Stimulated activated CD8-positive, alpha-beta memory T cell treated with anti-CD3 and anti-CD28 coated beads, Interleukin-7, amount 100 ng/mL, for 24 hours (primary cell): ENCODE measurements at places on chromosomes 6 and 20.

- DNase-seq = no peak
These were observed 13.7 kb downstream of the EXOC2 start for GRCh38 chr6:679282-679681.

DNA sequence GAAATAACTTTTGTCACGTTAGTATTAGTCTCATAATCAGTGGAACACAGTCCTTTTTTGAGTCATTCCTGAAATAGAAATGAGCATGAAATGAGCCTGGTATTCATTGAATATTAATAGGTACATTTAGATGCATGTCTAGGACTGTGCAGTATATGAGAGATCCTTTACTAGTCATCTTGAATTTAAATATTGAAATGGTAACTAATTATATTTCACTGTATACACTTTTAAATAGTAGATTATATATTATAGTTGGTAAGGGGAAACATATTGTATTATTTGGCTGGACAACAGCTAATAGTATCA is 59.4 kb downstream of the RSPO3 start:
- DNase-seq = no peak

- DNase-seq = no peak
These were observed 61.2 kb downstream of the LAMA4 start for GRCh38 chr6:112193117-112193516.

- no peak for DNase-seq
These were observed 54.1 kb downstream of the ZNF217 start for GRCh38 chr20:53539516-53539915.

- no peak for DNase-seq
These were observed 136.9 kb downstream of the PTCHD4 start for GRCh38 chr6:47974106-47974505.

DNA sequence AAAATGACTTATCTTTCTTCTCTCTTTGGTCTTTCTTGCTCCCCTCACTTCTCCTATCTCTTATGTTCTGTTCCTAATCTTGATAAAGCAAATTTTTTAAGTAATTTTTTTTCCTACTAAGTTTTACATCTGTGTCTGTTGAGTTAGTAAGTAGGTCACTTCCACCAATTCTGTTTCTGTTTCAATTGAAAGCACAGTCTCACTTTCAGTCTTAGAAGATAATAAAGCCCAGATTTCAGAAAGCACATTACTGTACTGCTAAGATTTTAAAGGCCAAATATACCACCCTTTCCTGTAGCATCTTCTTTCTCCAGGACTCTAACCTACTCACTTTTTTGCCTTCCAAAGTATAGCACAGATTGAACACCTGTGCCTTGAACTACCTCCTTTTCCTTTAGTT is 866.1 kb upstream of the ADGRB3 start:
- no peak for DNase-seq

DNA sequence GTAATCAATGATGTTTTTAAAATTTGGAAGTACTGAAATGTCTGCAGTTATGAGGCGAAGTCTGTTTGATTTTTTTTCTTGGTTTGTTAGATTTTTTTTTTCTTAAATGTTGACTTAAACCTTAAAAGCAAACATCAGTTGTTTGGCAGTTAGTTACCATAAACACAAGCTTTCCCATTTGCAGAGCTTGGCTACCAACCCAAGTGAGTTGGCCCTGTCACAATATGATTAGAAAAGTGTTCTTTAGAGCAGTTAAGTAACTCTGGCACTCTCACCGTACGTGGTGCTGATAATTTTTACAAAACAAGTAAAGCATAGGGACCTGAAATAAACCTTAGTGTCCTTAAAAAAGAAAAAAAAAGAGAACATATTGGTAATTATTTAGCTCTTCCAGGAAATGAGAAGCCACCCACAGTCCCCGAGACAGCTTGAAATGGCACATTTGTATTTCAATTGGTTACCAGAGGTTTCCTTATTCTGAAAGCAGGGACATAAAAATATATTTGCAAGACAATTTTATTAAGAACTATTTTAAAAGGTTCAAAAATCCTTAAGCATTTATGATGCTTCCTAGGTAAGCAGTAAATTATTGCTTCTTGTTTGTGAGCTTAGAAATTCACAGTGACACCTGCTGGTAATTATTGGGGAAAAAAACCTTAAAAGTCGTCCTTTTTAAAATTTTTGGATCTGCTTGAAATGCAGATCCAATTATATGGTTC is 3.9 kb downstream of the HEY2 start:
- no peak for DNase-seq

DNA sequence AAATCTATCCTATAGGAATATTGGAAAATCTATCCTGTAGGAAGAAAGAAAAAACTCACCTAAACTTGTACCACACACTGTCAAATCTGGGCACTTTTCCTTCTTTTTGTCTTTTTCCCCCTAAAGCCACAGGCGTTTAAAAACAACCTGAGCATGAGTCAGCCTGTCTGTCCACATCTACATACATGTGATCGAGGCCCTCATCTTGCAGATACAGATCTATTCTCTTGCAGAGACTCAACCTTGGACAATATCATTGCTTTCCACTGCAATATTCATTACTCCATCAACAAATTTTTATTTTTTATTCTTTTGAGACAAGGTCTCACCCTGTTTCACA is 95.9 kb upstream of the IYD start:
- DNase-seq = no peak

GRCh38 chr6:125406741-125407140 is 105.0 kb upstream of the HDDC2 start:
- no peak for DNase-seq

DNA sequence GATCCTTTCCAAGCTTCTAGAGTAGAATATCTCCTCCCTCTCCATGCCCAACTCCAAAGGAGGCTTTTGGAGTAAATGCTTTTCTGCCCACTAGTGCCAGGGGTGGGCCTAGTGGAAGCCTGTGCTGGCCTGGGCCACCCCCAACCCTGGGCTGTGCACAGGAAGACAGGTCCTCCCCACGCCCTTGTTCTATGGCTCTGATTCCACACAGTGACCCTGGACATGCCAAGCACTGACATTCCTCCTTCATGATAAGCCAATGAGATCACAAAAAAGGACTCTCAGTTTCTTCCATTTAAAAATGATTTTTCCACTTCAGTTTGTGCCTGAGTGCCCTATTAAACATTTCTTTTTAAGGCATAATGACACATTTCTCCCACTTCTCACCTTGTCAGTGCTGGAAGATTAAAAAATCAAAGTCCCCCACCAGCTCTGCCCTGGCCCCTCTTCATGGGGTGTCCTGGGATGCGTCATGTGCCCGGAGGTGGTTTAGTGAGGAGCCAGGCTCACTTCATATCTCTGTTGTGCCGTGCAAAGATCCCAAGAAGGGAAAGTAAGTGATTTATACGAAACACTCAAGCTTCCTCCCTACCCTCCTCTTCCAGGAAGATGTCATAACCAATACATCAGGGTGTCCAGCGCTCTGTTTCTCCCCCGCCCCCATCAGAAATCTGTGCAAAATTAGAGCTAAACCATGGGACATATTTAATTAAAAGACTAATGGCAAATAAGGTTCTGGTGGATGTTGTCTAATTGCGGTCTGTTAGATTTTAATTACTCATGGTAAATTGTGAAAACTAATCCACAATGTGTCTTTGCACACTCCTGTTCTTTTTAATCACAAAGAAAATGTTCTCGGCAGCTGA is 255.0 kb downstream of the NRN1 start:
- DNase-seq = no peak

- DNase-seq = no peak
These were observed 281.6 kb upstream of the ZFP64 start for GRCh38 chr20:52473186-52473585.

DNA sequence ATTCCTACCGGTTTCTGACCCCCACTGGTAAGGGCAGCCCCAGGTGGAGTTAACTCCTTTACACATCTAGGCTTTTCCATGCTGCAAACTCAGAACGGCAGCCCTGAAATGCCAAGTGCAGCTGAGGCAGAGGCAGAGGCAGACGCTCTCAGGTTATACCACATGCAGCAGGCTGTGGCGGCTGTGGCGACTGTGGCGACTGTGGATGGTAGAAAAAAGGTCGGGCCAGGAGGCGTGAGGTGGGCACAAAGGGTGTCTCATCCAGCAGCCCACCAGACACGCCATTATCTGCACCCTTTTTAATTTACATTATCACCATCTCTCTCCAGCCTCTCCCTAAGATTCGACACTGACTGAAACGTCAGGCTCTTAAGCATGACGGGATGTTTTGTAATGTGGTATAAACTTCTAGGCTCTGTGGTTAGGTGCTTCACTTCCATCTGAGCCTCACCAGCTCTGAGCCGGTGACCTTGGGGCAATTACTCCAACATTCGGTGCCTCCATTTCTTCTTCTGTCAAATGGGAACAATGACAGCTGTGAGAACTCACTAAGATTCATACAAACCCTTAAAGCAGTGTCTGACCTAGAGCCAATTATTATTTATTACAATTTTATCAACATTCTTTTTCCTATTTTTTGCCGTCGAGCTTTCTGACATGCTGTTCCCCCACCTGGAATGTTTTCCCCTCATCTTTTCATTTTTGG is 8.2 kb downstream of the KIZ start:
- DNase-seq = no peak

DNA sequence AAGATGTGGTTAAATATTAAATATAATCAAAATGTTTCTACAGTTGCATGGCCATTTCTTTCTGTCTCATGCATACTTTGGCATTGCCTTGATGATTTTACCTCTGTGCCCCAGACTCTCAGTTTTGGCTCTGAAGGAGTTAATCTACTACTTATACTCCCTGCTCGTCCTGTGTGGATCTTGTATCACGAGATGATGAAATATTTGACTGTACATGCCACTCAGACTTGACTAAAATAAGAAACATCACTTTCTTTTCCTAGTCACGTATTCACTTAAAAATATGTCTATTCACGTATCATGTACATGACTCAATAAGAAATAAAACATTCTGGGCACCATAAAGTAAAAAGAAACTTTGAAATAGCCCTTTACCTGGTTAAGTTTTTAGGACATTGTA is 397.7 kb downstream of the RFPL4B start:
- DNase-seq = no peak

DNA sequence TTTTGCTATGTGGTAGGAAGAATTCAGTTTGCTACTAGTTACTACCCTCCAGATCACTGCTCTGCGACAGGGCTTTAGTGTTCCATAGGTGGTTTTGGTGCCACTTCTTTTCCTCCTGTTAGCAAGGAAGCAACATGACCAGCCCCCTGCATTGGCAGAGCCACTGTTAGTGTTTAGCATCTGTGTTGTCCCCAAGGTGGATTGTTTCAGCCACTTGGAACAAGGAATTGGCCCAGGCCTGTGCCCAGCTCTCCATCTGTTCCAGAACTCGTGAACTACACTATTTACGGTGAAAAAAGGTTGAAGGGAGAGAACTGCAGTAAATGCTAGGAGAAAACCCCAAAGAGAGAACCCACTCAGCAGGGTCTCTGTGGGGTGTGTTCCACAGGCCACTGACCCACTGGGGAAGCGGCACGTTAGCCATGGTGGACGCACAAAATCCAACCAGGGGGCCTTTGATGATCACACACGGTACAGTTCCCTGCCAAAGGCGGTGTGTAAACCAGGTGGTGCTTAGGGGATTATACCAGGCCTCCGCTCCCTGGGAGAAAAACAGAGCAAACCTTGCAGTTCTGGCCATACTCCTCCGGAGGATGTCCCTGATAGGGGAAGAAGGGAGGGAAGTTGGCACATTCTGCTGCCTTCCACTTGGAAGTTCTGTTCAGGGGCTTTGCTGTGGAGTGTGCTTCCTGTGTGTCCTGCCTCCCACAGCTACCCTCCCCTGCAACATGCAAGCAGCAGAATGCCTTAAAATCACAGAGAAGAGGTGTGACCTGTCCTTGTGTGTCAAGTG is 72.3 kb downstream of the LYRM2 start:
- DNase-seq = no peak

DNA sequence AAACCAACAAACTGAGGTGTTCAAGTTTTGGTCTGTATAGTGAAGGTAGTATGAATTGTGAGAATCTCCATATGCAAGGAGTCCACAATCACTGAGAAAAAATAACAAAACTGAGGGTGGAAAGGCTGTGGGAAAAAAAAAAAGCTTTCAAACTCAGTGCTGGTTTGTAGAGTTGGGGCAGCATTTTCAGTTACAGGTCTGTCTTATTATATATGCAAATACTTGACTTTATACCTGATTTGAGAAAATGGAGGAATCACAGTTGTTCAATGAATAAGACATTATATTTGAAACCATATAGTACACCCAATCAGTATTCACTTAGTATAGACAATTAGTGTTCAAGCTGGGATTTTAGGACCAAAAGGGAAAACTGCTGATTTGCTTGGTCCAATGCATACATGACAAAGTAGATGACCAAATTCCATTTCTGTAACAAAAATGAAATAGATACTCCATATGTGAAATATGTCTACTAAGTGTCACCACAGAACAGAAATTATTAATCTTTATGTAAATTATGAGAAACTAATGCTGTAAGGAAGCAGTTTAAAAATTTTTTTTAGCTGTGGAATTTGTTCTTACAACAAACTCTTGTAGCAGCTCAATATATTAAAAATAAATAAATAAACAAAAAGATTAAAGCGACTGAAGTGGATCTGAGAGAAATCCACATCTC is 187.7 kb downstream of the ASCC3 start:
- no peak for DNase-seq

DNA sequence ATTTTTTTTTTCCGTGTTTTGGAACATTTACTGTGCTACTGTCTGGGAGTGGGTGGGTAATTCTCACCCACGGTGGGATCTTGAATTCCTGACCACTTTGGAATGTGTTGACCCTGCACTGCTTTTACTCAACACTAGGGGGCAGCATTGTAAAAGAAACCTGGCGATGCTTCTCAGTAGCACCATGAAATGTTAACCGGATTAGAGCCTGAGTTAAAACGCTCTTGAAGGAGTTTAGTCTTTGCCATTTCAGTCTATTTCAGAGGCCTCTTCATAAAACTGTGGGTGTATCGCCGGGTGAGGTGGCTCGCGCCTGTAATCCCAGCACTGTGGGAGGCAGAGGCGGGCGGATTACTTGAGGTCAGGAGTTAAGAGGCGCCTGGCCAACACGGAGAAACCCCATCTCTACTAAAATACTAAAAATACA is 114.4 kb upstream of the PRND start:
- DNase-seq = no peak

DNA sequence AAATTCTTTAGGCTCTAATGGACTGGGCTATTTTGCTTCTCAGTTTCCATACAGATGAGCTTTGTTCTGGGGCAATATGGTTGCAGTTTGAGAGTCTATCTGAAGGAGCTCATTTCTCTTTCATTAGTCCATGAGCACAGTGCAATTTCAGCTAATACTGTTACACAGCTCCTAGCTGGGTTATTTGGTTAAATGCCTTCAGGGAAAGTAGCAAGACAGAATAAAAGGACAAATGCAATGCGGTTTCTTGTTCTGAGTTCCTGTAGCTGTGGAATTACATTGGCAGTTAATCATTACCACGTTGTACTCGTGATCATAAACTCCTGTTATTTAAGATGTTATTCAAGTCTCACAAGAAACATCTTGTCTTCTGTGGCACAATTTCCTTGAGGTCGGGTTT is 127.7 kb downstream of the BFSP1 start:
- DNase-seq = no peak

DNA sequence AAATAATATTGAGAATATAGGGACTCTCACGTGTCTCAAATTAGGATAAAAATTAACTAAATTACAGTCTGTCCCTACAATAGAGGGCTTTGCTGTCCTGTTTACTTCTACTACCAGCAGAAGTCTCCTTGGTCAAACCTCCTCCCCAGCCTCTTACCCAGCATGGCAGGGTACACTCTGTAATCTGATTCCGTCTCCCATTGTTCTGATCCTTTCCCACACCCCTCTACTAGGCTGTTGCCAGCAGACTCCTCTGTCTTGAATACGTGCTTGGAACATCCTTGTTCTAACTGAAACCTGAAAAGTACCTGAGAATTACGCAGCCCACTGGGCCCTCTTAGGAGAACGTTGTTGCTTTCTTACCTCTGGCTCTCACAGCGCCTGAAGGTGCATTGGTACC is 112.2 kb upstream of the PREP start:
- DNase-seq = no peak

- DNase-seq = no peak
These were observed 202.6 kb upstream of the HEY2 start for GRCh38 chr6:125546841-125547251.
